ENCODE measurements at places on chromosomes 6 and 20.

GRCh38 chr6:91276315-91276714, 689.4 kb upstream of the MAP3K7 start:
- DNase-seq = peak; percentile 42

DNA sequence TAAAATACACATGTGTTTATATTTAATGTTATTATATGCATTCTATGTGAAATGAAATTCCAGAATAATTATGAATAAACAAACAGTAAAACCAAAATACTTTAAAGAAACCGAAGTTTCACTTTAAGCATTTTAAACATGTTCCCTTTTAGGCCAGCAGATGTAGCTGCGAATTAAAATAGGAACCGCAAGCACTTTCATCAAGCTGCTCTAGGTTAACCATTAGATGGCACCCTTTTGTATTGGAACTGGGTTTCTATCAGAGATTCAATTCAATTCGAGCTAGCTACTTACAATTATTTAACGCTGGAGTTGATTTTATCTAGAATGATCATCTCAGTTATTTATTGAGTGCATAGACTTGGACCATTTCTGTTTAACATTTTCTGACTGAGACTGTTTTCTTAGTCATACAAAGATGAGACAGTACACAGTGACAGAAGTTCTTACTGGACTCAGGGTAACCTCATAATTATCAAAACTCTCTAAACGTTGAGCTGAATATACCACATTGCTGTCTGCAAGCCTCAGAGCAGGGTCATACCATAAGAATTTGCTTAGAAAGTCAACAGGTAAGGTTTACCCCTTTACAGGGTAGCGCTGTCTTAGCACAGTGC, 8.5 kb downstream of the TMEM242 start:
- DNase-seq = no peak

DNA sequence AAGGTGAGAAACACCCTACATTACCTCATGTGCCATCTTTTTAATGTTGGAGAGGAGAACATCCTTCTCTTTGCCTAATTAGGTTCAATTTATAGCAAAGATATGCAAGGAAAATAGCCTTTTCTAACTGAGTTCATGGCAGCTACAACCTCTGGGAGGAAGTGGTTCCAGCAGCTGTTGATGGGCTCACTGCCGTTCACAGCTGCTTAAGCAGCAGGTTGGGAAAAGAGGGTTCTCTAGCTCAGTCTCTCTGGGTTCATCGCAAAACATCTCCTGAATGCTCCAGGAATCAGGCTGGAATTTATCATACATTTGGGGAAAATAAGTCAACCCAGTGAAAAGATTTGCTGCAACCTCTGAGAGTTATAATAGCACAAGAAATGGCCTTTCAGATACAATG, 115.1 kb downstream of the UNC5CL start:
- DNase-seq = no peak

- no peak for DNase-seq
These were observed 38.7 kb downstream of the TTI1 start for GRCh38 chr20:37994512-37994911.

DNA sequence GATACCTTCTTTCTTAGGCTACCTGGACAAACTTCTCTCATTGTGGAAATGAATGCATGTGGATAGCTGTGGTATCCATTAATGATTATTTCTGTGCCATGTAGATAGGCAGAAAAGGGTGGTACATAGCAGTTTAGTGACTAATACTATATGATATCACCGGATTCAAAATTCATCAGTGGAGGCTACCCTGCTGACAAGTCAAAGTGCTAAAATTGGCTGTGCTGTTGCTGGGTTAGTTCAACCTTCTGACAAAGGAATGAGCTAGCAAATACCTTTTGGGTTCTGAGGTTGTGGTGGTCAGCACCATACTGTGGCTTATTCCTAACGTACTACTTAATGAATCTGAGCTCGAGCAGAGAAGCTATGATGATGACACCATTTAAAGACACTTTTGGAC, 109.1 kb downstream of the TFAP2B start:
- DNase-seq = no peak

DNA sequence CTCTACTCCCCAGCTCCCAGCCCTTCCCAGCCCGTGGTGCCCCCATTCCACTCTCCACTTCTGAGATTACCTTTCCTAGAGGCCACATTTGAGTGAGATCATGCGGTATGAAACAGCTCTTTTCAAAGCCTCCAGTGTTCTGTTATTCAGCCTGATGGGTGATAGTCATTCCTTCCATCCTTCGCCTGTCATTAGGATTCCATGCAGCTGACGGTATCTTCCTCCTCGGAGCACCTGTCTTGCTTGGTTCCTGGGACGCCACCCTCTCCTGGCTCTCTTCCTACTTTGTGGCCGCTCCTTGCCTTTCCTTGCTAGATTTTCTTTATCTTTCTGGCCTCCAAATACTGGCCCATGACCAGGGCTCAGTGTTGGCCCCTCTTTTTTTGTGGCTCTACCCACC, 137.0 kb downstream of the ARID1B start:
- DNase-seq = no peak

Data from NCI-H1105 treated with DMSO at 0.1 percent for 48 hours (cell line).